ENCODE measurements at places on chromosomes 7 and 10.
A peak's percentile ranks its signal among the peaks of the same experiment; 100 is the strongest.

DNA sequence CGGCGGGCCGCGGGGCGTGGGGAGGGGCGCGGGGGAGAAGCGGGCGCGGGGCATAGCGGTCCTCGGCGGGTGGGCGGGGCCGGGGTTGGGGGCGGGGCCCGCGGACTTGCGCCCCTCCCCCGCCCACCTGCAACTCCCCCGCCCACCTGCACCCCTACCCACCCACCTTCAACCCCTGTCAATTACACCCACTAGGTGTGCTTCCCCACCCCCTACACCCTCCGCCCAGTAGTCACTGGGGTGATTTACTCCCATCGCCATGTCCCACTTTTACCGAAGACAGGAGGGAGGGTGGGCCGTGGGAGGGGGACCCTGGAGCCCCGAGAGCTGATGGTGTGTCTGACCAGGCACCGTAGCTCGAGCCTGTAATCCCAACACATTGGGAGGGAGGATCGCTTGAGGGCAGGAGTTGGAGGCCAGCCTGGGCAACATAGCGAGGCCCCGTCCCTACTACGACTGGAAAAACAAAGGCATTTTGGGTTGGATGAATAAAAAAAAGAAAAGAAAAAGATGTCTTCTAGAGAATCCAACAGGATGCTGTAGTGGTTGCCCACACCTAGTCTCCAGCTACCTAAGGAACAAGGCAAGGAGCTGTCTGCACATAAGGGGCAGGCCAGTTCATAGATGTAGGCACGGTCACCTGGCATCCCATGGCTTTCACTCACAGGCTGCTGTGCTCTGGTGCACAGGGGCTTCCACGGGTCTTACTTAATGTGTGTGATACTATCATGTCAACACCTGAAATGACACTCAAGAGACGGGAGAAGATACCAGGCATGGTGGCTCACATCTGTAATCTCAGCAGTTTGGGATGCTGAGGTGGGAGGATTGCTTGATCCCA, 761 bp downstream of the KCTD7 start:
- DNase-seq = no peak

DNA sequence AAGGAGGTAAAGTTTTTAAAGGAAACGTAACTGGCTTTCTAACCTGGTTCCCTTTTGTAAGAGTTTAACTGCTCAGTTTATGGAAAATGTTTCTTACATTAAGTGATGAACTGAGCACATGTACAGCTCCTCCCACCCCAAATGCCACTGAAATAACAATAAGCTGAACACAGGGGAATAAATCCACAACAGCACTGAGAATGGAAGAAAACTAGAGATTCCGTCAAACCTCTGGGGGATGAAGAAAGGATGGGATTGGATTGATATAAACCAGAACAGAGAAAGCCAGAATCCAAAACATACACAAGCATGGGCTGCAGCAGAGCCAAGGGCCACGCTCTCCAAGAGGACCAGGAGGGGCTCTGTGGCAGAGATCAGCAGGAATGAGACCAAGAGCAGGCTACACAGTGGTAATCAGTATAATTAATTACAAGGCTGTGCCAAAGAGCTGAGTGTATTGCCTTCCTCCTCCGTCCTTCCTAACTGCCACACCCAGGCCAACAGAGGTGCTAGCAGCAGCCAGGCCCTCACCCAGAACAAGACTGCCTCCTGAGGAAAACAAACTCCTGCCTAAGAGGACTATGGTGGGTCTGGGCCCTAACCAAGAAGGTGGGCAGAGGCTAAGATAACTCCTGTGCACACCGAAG, 73.9 kb downstream of the KIAA1549 start:
- no peak for DNase-seq

DNA sequence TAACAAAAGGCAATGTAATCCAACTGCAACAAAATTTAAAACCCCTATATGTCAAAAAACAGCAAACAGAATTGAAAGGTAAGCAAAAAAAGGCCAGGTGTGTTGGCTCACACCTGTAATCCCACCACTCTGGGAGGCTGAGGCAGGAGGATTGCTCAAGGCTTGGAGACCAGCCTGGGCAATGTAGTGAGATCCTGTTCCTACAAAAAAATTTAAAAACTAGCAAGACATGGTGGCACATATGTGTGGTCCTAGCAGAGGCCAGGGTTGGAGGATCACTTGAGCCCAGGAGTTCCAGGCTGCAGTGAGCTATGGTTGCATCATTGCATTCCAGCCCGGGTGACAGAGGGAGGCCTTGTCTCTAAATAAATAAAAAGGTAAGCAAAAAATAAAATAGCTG, 212.1 kb upstream of the KLF14 start:
- DNase-seq = no peak

DNA sequence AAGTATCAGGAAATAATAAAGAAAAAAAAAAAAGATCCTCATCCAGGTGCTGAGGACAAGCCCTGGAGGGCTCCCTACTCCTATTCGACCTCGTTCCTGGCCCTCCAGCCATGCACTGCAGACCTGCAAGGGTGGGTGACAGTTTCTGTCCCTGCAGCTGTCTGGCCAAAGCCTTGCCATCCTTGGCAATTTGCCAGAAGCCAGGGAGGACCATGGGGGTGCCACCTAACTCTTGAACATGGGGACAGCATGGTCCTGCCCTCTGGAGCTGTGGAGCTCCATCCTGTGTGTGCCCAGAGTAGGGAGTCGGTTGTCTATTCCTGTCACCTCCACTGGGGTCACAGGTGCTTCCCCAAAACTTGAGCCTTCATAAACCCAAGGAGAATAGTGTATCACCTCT, 27.8 kb downstream of the DMBT1 start:
- no peak for DNase-seq

DNA sequence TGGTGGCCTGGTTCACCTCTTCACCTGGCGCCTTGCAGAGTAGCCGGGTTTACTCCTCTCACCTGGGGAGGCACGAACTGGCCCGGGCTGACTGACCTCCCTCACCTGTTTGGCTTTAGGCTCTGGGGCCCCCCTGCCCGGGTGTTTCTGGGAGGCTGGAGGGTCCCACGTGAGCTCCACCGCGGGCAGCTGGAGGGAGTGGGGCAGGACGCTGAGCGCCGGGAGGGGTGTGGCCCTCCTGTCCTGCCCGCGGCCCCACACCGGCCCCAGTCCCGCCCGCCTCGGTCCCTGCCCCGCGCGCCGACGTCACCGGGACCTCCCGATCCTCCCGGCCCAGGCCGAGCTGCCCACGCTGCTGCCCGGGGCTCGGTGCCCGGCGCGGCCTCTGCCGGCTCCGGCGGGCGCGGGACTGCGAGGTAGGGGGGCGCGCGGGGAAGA, at the start of gene AMZ1:
Gene AMZ1 (plus strand): TSS at position 322 of the 438 bp plus-strand sequence. CDS start 12,250 bp downstream, outside the sequence.
- DNase-seq = peak; percentile 9

GRCh38 chr10:132550366-132551092, 12.9 kb downstream of the INPP5A start:
- DNase-seq = no peak

DNA sequence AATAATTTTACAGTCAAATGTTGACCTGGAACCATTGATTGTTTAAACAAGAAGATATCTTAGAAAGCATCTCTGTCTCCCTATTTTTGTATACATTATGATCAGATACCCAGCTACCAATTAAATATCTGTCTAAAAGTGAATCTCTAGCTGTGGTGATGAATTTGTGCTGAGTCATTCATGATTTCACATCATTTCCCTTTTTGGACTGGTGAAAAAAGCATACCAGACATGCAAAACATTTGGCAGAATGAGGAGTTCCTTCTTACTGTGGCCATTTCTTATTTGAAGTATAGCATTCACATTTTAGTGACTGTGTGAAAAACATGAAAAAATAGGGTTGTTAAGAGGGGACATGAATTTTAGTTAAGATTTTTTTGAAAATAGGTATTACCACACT, 98.0 kb upstream of the GATA3 start:
- DNase-seq = peak; percentile 86

GRCh38 chr10:22630234-22631174, 83.9 kb downstream of the PIP4K2A start:
- peak; percentile 45 for DNase-seq

GRCh38 chr10:71357792-71358265, 38.8 kb downstream of the SLC29A3 start:
- DNase-seq = no peak

GRCh38 chr7:1663857-1664651, 6.0 kb upstream of the ELFN1 start:
- DNase-seq = no peak

DNA sequence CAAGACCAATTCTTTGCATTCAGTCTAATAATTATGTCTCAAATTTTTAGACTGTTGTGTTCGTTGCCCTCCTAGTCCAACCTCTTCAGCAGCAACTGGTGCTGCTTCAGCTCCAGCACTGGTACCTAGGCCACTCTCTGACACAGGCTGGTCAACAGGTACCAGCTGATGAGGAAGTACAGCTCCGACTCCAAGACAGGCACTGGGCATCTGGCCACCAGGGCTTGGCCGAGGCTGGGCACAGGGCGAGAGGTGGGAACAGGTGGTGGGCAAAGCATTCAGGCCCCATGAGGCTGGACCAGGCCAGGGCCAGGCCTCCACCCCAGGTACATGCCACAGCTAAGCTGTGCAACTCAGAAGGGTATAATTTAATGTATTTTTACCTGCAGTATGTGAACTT, 151.5 kb upstream of the AGR3 start:
- DNase-seq = no peak

- peak; percentile 3 for DNase-seq
Observed at GRCh38 chr7:12111422-12112405, 99.4 kb upstream of the TMEM106B start.

- DNase-seq = no peak
Observed at GRCh38 chr7:95919556-95919955, 147.2 kb downstream of the DYNC1I1 start.

DNA sequence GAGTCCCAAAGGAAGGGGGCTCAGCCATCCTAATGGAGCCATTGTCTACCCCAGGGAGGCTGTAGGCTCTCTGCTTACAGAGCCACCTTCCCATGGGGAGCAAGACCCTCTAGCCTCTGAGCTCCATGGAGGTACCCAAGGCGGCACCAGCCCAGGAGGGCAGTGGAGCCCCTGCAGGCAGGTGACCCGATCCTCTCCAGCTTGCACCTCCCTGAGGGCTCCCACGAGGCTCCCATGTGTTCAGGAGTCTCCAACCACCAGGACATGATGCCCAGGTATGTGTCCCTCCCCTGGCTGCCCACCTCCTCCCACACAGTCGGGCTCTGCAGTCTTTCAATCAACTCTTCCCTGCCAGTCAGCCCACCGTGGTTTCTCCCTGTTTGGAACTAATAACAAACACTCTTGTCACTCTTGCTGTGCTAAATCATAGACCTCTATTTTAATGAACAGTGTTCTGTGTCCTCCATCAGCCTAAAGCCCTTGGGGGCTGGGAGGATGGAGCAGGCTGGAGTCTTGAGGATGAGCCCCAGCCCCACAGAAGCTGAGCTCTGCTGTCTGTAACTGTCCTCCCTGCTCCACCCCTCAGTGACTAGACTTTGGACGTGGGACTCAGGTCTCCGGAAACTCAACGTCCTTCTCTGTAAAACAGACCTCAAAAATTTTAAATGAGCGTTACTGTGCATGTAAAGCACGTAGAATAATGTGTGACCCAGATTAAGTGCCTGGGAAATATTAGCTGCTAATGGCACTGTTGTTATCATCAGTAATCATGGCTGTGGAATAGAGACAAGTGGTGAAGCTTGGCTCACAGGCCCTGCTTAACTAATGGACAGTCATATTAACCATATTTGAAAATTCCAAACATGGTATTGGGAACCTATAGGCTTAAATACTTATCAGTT, 298.9 kb downstream of the WDR37 start:
- DNase-seq = no peak

DNA sequence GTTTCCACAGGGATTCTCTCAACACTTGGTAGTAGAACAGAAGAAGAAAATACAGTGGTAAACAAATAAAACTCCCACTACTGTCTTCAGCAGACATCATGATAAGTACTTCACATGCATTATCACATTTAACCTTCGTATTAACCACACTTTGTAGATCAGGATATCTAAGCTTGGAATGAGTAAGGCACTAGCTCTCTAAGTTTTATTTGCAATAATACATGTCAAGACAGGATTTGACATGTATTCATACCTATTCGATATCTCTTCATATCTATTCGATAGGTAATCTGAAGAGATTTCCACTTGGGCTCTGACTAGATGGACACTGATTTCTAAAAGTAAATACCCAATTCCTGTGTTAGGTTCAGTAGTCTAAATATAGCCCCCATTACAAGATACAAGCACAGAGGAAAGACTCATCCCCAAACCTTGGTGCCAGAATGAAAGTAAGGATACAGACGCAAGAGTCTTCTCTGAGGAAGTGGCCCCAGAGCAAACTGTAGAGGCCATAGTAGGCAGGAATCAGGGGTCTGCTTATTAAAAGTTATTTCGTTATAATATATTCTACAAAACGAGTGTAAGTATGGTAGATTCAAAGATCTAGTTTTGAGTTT, 58.4 kb downstream of the FOXP2 start:
- no peak for DNase-seq

- DNase-seq = no peak
Observed at GRCh38 chr7:149494738-149495368, 2.8 kb downstream of the ZNF746 start.

DNA sequence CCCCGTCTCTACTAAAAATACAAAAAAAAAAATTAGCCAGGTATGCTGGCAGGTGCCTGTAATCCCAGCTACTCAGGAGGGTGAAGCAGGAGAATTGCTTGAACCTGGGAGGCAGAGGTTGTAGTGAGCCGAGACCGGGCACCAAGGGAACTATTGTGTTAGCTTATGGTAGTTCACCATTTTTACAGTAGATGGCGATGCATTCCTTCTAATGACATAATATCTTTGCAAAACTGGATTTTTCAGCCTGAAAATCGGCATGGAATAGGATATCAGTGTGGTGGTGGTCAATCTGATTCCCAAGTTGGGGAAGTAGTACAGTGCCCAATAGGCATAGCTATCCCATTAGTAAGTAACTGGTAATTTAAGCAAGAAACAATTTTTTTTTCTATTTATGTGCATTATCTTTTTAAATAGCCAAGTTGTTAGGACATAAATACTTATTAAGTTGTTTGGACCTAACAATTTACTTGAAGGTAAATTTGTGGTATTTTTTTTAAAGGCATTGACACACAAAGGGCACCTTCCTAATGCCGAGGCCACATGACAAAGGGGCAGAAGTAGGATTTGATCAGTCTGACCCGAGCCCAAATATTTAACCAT, 17.6 kb upstream of the IMPDH1 start:
- peak; percentile 60 for DNase-seq

GRCh38 chr10:126909147-126909546, 3.9 kb downstream of the DOCK1 start:
- no peak for DNase-seq

DNA sequence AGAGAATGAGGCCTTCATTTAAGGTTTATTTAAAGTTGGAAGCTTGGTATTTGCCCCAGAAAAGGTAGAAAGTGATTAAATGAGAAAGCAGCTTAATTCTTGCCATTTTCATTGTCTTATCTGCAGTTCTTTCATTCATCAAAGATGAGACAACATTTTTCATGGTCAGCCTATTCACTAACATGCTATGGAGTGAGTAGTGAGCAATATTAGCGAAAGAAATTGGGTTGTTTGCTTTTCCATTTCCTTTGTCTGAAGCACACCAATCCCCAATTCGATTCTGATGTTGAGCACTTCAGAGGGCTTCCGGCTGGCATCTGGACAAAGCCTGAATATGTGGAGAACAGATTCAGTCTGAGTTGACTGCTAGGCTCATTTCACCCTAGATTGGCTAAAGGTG, 317.2 kb downstream of the BBS9 start:
- peak; percentile 26 for DNase-seq

GRCh38 chr7:18637516-18637915, 142.0 kb downstream of the HDAC9 start:
- no peak for DNase-seq
